ENCODE measurements at places on chromosomes 1 and 21.

GRCh38 chr1:87684713-87685205, 356.1 kb downstream of the LMO4 start:
- DNase-seq = no peak

DNA sequence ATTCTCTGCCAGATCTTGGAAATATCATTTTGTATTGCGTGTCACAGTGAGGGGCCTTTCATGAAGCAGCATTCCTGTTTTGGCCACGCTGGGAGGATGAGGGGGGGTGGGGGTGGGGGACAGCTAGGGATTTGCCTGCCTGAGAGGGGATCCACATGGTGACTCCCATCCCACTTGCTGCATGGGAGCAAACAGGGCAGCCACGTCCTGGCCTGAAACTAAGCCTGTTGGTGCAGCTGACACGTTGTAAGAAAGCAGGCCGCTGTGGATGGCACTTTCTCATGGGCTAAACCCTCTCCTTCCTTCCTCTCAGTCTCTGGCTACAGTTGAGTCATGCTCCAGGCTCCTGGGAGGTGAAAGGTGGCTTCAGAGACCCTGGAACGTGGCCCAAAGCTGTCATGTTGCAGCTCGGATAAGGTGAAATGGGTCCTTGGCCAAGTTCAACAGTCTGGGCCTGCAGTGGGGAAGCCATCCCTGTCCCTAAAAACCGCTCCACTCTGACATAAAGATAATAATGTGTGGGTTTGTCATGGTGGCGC, 346.7 kb upstream of the VAMP3 start:
- no peak for DNase-seq

- DNase-seq = no peak
Measured at GRCh38 chr1:36166136-36166535, 10.2 kb downstream of the MAP7D1 start.

GRCh38 chr1:230186003-230186863, 119.2 kb downstream of the GALNT2 start:
- DNase-seq = peak; percentile 21

DNA sequence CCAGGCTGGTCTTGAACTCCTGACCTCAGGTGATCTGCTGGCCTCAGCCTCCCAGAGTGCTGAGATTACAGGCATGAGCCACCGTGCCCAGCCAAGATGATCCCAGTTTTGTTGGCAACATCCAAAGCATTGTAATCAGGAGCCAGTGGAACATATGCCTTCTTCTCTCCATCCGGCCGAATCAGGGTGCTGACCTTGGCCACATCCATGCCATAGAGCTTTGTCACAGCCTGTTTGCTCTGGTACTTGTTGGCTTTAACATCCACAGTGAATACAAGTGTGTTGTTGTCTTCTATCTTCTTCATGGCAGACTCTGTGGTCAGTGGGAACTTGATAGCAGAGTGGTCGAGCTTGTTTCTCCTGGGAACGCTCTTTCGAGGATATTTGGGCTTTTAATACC, 17.1 kb downstream of the TNFRSF8 start:
- no peak for DNase-seq

GRCh38 chr21:44920694-44921604, at the start of gene ITGB2:
TSS of gene ITGB2 (minus strand) at chr21:44920899. CDS start at chr21:44910782, 10,117 bp downstream.
- DNase-seq = peak; percentile 84

DNA sequence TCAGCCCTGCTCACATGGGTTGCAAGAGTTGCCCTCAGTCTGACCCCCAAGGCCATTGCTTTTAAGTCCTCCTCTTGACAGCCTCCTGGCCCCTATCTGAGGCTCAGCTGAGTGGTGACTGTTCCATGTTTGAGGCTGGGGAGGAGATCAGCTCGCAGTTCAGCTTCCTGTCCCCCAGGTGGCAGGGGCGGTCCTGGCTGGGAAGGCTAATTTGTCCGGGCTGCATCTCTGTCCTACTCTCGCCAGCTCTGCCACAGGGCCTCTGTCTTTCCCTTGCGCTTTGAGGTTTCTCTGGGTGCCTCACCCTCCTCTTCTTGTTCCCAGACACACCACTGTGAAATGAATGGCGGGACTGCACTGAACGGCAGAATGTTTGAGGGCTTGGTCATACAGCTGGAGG, 157.3 kb downstream of the KCNJ6 start:
- DNase-seq = no peak

- DNase-seq = no peak
Measured at GRCh38 chr1:167246971-167247370, 26.3 kb downstream of the POU2F1 start.

DNA sequence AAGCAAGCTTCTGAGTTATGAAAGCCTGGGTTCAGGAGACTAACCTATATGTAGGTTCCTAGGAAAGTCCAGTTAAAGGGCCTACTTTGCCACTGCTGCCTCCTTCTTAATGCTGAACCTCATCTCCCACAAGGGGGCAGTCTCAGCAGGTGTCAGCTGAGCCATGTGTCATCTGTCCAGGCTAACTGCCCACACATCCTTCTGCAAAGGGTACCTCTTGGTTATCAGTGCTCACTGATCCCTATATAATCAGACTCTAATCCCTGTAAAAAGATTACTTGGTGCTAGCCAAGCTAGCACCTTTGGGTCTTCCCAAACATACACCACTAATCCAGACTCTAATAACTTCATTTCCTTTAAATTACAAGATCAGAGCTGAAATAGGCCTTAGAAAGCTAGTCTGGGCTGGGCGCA, 9.0 kb downstream of the PRDX1 start:
- DNase-seq = peak; percentile 65

DNA sequence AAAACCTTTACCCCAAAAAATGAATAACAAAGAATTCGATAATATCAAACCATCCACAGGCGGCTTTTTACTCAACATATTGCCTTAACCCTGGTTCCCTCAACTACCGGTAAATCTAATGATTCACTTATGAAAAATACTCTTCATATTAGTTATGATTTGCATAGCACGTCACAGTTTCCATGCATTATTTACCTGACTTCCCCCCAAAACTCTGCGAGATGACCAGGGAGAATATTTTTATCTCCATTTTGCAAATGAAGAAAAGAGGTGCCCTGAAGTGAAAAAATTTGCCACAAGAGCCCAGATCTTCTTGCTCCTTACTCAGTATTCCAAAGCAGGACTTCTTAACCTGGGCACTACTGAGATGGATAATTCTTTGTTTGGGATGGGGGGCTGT, 2.9 kb downstream of the JAK1 start:
- no peak for DNase-seq

DNA sequence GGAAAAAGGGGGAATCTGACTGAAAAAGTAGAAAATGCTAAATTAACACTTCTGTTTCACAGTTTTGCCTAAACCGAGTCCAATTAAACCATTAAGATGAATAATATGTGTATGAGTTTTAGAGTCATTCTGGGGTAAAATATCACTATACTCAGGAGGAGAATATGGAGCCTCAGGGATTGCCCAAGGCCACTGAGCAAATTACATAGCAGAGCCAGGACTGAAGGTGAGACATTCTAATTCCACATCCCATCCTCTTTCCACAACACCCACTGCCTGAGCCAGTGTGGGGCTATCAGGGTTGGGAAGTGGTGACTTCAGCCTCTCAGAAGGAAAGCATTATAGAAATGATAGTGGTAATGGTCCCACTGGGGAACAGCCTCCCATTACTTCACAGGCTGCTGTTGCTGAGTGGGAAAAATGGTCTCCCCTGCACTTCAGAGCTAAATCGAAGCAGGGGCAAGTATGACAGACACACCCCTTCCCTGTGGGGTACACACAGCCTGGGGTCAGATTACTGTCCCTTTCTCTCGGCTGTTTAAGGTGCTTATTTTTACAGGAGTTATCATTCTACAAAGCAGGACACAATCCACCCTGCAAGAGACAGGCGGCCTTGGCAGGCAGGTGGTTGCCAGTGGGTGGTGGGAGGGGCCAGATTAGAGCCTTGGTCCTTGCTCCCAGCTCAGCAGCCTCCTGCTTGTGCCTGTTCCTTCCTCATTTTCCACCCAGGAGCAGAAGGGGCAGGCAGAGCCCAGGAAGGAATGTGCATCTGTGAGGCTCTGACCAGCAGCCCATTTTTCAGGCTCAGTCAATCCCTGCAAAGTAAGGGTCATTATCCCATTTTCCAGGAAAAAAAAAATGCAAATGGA, 9.5 kb upstream of the BCAR3 start:
- DNase-seq = no peak

- no peak for DNase-seq
Measured at GRCh38 chr1:203791498-203791897, 3.9 kb upstream of the ZBED6 start.

DNA sequence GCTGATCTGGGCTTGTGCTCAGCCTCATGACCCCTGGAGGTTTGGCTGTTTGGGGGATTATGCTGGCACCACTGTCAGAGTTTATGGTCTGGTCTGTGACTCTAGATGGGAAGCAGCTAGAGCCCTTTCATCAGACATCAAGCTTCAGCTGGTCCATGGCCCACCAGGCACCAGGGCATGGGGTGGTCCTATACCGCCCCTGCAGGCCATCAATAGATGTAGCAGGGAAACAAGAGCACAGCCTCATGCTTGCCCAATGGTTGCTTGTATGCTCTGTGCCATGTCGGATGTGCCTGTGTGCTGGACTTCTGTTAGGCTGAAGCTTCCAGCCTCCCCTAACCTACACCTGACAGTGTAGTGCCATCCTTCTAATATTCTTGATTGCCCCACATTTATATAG, 71.1 kb upstream of the CD34 start:
- DNase-seq = no peak

- no peak for DNase-seq
Measured at GRCh38 chr1:69940231-69940630, 265.1 kb downstream of the LRRC40 start.

DNA sequence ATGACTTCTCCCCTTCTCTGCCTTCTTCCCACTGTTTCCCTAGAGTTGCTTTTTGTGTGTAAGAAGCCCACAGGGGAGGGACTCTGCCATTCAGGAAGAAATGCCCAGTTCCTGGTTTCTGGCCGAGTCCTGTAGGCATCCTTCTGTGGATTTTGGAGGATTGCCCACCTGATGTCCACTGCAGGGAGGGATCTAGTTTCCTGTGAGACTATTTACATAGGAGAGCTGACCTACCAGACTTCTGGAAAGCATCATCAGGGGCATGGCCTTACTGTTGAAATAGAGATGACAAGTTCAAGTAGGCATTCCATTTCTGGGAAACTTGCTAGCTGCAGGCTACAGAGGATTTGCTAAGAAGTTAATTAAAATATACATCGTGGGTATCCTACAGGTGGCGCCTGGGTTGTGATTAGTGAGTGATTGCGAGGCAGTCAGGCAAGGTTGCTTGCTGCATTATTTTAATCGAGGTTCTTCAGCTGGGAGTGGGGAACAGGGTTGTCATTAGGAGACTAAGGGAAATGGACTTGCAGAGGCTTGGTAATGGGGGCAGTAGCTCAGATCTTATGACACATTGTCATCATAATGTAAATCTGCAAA, 148.7 kb downstream of the HHAT start:
- no peak for DNase-seq

- no peak for DNase-seq
Measured at GRCh38 chr1:3504151-3504821, 49.8 kb downstream of the ARHGEF16 start.

DNA sequence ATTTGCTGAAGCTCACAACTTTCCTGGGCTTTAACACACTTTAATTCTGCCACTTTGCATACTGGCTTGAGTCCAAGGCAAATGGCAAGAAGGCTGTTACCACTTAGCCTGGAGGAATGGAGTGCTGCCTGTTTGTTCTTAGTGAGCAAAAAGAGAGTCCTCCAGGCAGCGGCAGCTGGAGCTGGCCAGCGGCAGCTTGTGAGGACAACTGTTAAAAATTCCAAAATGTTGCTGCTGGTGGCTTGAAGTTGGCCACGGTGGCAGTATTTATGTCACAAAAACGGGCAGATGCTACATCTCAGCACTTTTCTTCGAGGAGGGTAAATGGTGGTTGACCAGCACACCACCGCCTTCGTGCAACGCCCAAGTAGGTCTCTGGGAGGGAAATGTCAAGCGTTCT, 27.3 kb downstream of the STPG1 start:
- no peak for DNase-seq

GRCh38 chr1:202802034-202802433, 6.2 kb downstream of the KDM5B start:
- no peak for DNase-seq

- no peak for DNase-seq
Measured at GRCh38 chr21:43684424-43684823, 25.1 kb downstream of the RRP1B start.

GRCh38 chr1:45660336-45660735, 26.0 kb downstream of the GPBP1L1 start:
- DNase-seq = no peak

DNA sequence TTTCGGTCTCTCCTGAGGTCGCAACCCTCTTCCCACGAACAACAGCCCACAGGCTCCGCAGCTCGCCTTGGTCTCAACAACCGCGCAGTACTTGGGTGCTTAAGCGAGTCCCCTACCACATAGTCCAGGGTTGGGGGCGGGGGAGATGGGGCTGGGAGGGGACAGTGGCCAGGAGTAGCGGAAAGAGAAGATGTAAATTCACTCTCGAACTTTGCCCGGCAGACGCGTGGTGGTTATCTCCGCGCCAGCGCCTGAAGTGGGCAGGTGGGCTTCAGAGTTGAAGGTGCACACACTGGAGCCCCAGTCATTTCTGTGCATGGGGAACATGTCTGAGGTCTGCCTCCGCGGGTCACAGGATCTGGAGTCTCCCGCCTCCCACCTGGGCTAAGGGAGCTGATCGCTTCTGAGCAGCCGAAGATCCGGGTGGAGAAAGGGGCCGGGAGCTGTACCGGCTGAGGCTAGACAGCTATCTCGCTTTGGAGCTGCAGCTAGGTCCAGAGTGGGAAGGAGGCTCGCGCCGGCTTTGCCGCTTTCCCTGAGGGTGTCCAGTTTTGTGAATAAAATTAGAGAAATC, 4.3 kb upstream of the FOXD2 start:
- no peak for DNase-seq

DNA sequence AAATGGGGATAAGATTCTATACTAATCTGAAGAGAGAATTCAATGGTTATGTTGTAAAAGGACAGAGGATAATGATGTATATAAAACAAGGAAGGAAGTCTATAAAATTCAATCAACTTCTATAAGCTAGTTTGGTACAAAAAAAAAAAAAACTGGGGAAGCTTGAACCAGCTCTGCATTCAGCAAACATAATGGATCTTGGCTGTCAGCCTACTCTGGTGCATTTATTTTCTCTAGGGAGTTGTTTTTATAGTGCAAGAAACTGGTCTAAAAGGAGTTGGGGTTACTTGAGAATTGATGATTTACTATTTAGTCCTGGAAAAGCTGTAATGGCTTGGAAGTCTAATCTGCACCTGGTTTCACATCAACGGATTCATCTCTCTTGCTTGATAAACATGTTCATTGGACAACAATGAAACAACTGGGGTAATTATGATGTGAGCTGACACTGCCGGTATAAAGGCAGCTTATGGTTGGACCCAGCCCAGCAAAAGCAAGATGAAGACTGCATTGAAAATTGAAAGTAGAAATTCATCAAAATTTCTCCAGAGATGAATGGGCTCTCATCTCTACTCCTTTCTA, 199.4 kb upstream of the NRIP1 start:
- DNase-seq = no peak

GRCh38 chr1:109412551-109412950, 13.7 kb downstream of the PSMA5 start:
- DNase-seq = no peak

DNA sequence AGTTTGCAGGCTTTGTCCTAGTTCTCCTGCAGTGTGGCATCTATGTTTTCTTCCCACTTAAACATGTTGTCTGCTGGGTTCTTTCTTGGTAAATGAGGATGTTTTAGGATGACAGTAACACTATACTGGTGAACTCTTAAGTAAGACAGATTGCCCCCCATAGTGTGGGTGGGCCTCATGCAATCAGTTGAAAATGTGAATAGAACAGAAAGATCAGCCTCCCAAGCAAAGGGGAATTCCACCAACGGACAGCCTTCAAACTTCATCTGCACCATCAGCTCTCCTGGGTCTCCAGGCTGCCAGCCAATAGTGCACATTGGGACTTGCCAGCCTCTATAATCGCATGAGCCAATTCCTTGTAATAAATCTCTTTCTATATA, 10.7 kb upstream of the TARBP1 start:
- DNase-seq = no peak

Measured in activated CD4-positive, alpha-beta T cell treated with anti-CD3 and anti-CD28 coated beads, Interleukin-2, Interleukin-4, amounts not matched to agents 100 ng/mL and 50 ng/mL, durations not matched to agents 16 hours and 8 hours (primary cell).